DND-41 (cell line): ENCODE measurements at places on chromosomes 3 and 15.

- no peak for DNase-seq
Observed at GRCh38 chr15:73391128-73391872, 22.5 kb upstream of the HCN4 start.

DNA sequence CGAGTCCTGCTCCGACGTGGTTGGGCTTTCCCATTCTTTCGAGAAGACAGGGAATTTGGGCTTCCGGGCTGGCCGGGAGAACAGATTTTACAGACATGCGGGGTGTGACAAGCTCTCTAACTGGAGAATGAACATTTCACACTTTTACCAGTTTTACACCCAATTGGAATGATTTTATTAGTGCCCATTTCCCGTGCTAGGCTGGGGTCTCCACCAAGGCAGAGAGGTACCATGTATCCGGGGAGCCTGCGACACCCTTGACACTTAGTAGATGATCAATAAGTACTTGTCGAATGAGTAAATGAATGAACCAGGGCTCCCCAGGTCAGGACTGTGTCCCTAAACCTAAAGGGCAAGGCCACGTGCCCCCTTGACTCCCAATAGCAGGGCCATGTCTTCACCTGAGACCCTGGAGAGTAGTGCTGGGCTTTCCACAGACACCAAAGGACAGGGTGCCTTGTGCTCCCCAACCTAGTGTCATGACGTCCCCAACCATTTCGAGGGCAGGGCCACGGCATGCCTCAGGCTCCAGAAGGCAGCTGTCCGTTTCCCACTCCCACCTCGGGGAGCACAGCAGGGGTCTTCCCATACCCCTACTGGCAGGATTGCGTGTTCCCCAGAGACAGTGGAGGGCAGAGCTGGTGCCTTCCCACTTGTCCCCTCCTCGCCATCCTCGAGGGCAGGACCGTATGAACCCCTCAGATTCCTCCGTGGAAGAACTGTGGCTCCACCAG is 679 bp upstream of the MYD88 start:
- no peak for DNase-seq

DNA sequence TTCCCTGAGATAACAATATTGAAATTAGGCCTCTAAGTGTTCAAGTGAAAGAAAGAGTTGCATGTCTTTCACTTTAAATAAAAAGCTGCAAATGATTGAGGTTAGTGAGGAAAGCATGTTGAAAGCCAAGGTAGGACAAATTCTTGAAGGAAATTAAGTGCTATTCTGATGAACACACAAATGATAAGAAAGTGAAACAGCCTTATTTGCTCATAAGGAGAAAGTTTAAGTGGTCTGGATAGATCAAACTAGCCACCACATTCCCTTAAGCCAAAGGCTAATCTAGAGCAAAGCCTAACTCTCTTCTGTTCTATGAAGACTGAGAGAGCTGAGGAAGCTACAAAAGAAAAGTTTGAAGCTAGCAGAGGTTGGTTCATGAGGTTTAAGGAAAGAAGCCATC is 36.1 kb downstream of the CRTC3 start:
- DNase-seq = no peak

GRCh38 chr15:31155151-31155550 is 53.6 kb upstream of the TRPM1 start:
- DNase-seq = no peak

GRCh38 chr15:91611561-91612323 is 241.8 kb upstream of the SLCO3A1 start:
- no peak for DNase-seq

GRCh38 chr3:129490273-129490675 is 38.2 kb upstream of the RHO start:
- DNase-seq = peak; percentile 76

DNA sequence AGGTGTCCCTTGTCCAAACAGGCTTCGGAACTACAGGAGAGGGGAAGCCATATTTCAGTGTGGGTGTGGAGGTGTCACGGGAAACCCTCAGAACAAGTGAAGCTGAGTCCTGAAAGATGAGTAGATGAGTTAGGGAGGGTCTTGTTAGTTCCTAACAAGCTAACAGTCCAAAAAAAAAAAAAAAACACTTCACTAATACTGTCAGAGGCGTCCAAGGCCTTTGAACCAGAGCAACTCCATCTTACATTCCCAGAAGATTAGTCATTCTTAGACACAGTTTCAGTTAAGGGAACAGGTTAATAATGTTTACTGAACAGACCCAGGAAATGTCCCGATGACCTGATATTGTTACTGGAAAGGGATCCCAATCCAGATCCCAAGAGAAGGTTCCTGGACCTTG is 7.0 kb upstream of the ATP8B4 start:
- DNase-seq = no peak

DNA sequence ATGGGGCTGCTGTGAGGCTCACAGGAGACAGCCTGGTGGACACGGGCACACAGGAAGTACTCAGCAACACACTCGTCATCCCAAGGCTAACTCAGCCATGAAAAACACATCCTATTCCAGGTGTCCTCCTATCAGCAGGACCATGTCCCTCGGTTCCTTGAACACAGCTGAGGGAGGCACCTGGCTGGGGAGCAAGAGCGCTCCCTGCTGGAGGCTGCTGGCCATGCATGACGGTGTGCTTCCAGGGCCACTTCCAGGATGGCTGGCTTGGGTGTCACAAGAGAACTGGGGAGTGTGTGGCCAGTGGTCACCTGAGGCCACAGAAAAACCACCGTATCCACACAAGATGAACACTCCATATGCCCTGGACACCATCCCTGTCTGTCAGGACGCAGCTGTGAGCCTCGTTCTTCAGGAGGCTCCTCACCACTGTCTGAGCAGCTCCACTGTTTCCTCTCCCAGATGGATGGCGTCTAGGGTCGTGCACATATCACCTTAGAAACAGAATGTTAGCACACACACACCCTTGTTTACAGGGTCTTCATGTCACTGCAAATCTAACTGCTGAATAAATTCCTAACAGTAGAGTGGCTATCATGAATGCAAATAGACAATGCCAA is 31.0 kb downstream of the POC1A start:
- DNase-seq = peak; percentile 53

DNA sequence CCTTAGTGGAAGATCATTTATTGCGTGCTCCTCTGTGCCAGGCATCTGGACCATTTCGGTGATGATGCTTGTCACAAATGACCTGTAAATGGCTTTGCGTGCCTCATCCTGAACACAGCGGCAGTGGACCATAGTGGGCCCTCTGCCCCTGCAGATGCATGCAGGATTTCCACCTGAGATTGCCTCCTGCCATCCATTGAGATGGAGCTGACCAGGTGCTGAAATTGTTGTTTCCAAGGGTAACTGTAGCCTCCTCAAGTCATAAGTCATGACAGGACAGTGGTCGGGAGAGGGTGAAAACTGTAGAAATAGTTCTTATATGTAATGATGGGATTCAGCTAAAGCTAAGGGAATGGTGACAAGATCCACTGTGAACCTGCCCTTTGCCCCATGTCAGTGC is 35.5 kb downstream of the CLSTN2 start:
- no peak for DNase-seq

DNA sequence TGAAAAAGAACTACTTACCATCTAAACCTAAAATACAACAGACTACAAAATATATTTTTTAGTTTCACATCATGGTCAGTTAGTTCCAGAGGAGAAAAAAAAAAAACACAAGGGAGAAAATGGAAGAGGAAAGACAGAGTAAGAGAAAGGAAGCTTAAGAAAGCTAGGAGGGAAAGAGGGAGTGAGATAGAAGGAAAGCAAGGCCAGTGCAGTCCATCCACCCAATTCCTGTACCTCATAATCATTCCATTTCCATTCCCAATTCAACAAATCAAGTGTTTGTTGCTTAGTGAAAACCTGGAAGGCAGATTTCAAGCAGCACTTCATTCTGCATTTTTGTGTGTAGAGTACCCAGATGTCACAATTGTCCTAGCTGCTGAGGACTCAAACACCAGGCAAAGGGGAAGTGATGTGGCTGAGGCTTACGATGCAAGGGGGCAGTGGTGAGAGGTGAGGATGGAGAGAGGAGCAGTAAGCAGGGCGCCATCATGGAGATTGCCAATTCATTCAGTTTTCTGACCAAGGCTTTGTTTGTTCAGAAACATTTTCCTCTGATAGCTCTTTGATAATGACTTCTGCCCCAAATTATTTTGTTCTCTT is 83.6 kb upstream of the GSK3B start:
- DNase-seq = no peak

GRCh38 chr3:68919000-68919399 is 13.3 kb downstream of the TAFA4 start:
- peak; percentile 11 for DNase-seq

GRCh38 chr15:19974998-19975397 is 566.6 kb downstream of the GOLGA6L6 start:
- no peak for DNase-seq

DNA sequence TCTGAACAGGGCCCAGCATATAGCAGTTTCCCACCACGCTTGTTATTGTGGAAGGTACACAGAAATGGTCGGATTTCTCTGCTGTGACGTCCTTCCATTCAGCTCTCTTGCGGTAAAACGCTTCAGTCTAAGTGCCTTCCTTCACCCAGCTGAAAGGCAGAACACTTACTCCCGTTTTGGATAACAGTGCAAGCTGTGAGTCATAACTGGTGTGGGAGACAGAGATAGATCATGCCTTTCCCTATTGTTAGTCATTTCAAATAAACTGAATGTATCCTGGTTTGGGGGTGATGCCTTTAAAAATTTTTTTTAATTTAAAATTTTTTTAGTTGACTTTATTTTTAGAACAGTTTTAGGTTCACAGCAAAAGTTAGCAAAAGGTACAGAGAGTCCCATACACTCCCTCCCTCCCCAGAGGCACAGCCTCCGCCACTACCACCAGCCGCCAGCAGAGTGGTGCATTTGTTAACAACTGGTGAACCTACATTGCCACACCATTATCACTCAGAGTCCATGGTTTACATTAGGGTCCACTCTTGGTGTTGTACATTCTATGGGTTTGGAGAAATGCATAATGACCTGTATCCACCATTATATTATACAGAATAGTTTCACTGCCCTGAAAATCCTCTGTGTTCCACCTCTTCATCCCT is 94.9 kb upstream of the NSMCE3 start:
- no peak for DNase-seq

- peak; percentile 83 for DNase-seq
Observed at GRCh38 chr3:13091898-13092611, 18.8 kb upstream of the IQSEC1 start.

GRCh38 chr15:28125673-28126651 is 26.8 kb upstream of the OCA2 start:
- no peak for DNase-seq

GRCh38 chr15:57415602-57416001 is 39.3 kb downstream of the CGNL1 start:
- DNase-seq = no peak

GRCh38 chr15:66948294-66948693 is 117.1 kb upstream of the SMAD3 start:
- no peak for DNase-seq

- DNase-seq = no peak
Observed at GRCh38 chr3:25479727-25480010, 51.6 kb downstream of the RARB start.

DNA sequence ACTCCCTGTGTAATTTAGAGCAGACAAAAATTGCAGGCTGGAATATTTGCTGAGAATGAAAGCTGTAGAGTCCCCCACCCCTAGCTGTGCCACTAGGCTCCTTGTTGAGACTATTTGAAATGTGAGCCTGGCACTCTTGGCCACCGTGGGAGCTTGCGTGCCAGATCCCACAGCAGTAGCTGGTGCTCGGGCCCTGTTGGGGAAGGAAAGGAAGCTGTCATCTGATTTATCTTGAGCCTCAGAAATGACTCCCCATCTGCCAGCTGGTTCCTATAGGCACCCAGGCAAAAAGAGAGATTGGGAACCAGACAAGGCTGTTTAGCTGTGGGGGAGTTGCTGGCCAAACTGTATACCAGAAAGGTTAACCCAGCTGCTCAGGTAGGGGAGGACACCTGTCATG is 23.4 kb upstream of the CLEC3B start:
- DNase-seq = no peak

DNA sequence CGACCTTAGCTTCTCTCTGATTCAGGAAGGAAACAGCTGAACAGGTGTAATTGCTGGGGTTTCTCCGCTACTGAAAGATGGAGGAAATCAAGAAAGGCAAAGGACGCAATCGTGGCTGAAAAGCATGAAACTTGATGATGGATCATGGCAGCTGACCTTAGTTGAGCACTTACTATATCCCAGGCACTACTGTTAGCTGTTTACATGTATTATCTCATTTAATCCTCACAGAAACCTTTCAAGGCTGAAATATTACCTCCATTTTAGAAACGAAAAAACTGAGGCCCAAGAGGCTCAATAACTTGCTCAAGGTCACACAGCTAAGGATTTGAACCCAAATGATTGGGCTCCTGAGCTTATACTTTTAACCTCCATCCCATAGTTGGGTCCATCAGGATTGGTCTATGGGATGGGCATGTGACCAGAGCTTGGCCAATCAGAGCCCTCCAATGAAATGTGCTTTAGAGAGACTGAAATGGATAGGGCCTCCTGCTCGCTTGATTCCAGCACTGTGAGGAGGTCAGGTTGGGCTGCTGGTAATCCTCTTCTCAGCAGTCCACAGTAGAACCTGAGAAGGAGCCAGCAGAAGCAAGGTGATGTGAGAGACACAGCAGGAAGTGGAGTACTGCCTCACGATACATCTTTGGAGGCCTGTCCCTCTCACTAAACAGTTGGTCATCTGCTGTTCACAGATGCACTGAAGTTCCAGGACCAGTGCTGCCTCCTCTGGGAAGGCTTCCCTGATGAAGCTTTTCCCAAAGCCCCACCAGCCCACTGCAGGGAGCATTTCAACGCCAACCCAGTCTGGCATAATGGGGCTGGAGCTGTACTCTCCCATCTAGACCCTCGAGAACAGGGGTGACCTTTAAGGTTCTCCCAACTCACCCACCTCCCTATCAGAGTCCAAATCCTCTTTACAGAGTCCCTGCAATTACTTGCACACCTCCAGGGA is 10.4 kb downstream of the CLN6 start:
- no peak for DNase-seq

GRCh38 chr15:85312929-85313331 is 67.5 kb upstream of the AKAP13 start:
- DNase-seq = no peak

DNA sequence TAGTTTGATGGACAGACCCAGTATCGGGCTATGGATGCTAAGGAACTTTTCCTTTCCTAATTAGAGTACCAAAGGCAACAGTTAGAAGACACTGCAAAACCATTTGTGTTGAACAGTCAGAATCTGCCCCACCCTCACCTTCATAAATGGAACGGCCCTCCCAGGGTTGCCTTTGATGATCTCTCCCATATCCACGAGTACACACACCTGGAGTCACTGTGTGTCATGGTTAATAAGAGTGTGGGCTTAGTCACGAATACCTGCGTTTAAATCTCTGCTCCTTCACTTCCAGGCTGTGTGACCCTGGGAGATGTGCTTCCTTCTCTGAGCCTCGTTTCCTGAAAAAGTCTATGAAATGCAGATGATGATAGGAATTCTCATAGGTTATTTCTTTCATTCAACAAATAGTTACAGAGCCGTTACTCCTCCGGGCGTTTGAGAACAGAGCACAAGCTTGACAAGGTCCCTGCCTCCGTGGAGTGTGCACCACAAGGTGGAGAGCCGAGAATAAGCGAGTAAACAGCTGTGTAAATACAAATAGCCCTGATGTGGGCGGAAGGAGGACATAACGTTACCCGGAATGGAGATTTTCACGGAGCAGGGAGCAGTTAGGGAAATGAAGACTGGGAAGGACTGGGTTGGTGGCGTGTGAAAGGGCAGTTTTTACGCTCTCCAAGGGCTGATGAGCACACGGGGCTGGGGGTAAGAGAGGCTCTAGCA is 6.7 kb downstream of the SLC51A start:
- DNase-seq = no peak
